ENCODE measurements at places on chromosomes 2 and 18. TPM values are rescaled to one million over a fixed set of nuclear protein-coding genes. Genes with fewer than 3 reads are reported as not detected.
A peak's percentile ranks its signal among the peaks of the same experiment; 100 is the strongest.

DNA sequence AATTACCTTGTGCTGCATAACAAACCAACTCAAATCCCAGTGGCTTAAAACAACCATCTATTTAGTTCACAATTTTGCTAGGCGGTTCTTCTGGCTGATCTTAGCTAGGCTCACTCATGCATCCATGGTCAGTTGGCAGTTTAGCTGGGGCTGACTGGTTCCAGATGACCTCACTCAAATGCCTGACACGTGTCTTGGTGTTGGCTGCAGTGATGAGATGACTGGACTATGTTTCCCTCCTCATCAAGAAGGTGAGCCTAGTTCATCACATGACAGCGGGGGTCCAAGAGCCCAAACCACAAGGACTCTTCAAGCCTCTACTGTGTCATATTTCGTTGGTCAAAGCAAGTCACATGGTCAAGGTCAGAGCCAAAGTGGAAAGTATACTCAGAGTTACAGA, 42.7 kb upstream of the ACTR3 start:
- no peak for DNase-seq

DNA sequence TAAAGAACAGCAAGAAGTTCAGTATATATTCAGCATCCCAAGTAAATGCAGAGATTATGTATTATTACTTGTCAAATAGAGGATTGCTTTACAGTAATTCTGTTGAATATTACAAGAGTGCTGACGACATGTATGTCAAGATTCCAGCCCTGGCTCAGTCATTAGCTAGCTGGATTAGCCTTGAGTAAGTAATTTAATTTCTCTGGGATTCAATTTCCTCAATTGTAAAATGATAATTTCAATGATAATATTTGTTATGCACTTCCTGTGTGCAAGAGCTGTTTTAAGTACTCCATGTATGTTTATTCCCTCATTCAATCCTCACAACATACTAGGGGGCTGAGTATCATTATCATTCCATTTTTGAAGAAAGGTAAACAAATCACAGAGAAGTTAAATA, 44.0 kb downstream of the TCF4 start:
- DNase-seq: no peak

- no peak for DNase-seq
Measured at GRCh38 chr2:85255813-85256594, 71.8 kb downstream of the TGOLN2 start.

DNA sequence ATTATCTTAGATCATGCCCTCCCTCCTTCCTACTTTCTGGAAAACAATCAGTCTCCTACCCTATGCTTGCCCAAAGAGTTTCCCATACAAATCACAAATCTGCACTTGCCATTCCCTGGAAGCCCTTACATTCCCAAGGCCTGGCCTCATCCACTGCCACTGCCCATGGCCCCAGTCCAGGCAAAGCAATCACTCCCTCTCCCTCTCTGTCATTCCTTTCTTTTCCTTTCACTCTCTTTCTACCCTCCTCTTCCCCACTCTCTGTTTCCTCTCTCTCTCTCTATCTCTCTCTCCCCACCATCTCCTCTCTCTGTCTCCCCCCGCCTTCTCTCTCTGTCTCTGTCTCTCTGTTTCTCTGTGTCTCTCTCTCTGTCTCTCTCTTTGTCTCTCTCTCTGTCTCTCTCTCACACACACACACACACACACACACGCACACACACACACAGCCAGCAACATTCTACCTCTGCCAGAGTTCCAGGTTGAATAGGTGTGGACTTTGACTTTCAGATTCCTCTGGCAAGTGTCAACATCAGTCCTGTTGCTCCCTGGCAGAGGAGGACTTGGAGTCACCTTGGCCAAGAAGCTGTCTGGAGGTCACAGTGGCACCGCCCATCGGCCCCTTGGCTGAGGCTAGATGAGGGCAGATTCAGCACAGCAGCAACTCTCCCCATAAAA, 43.7 kb upstream of the NAT8 start:
- peak; percentile 72 for DNase-seq

DNA sequence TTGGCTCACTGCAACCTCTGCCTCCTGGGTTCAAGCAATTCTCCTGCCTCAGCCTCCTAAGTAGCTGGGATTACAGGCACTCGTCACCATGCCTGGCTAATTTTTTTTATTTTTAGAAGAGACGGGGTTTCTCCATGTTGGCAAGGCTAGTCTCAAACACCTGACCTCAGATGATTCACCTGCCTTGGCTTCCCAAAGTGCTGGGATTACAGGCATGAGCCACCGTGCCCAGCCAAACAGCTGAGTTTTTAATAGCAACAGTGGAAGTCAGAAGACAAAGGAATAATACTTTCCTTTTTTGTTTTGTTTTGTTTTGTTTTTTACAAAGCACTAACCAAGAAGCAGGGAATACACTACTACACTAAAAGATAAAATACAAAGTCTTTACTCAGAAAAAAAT, 16.9 kb downstream of the GPR75 start:
- DNase-seq: no peak

GRCh38 chr2:67130531-67131256, 266.4 kb upstream of the ETAA1 start:
- no peak for DNase-seq

DNA sequence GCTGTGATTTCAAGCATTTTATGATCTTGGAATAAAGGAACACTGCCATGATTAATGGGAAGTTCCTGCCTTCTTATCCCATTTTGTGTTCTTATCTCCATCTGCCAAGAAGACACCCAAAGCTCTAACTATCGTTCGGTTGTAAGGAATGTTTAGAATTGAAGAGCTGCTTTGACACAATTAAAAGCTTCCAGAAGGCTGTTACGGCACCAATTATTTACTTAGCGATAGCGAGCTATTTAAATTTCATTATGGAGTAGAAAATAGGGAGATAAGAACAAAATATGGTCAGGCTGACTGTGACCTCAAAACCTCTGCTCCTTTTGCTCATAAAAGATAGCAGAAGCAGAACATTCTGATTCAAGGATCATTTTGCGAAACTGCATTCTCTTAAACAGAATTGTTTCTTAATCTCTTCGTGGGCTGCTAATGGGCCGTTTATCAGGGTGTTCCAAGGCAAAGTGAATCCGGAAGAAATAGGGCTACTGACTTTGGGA, 101.6 kb downstream of the SLC4A3 start:
- no peak for DNase-seq

GRCh38 chr2:206639636-206640035, 2.7 kb upstream of the FAM237A start:
- DNase-seq: no peak

DNA sequence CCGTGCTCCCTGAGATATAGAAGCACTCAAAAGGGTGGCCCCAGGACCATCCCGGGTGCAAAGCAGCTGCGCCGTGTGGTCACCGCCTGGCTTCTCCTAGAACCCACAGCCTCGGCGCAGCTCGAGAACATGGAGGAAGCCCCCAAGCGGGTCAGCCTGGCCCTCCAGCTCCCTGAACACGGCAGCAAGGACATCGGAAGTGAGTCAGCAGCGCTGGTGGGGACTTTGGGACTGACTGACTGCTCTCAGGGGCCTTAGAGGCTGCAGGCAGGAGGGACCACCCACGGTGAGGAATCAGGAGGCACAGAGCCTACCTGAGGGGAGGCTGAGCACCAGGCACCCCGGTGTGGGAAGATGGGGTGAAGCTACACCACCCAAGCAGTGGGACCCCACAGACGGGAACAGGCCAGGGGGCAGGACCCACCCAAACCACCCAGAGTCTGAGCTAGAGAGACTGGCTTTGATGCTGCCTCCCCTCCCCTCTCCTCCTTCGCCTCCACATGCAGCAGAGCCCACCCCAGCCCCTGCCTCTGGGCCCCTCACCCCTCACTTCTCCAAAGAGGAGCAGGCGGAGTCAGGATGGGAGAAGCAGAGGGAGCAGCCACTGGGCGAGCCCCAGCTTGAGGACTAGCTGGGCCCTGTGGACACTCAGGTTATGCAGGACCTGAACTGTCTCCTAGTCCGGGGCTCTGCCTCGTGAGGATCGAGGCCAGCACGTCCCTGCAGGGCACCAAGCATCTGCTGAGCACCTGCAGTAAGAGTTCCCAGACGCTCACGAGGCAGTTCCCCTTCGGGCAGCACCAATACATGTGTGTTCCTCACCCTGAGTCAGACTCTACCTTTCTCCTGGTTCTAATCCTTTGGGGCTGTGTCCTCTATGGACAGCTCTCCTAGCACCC, 28.7 kb downstream of the MTERF4 start:
- DNase-seq: no peak

GRCh38 chr2:85994421-85994777, 105.6 kb upstream of the ST3GAL5 start:
- no peak for DNase-seq

DNA sequence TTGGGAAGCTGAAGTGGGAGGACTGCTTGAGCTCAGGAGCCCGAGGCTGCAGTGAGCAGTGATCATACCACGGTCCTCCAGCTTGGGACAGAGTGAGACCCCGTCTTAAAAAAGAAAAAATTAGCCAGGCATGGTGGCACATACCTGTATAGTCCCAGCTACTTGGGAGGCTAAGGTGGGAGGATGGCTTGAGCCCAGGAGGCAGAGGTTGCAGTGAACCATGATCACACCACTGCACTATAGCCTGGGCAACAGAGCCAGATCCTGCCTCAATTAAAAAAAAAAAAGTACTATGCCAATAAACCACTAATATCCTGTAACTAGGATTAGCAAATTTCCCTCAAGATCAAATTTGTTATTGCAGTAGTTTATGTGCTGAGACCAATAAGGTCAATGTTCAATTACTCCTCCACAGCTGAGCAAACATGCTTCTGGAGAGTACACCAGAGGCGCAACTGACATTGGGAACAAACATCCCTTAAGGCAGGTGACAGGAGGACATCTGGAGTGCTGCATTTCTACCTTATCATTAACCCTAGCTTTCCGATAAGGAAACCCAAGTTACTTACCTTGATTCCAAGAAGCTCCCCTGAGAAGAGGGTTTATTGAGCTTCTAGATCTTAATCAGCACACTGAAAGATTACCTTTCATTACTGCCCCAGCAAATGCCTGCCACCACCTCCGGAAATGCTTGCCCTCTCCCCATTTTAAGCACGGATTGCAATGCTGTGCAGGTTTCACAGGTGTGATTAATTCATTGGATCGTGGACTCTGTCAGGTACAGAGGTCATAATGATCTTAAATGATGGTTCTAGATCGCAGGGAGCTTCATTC, 26.2 kb downstream of the MGAT4A start:
- peak; percentile 75 for DNase-seq

DNA sequence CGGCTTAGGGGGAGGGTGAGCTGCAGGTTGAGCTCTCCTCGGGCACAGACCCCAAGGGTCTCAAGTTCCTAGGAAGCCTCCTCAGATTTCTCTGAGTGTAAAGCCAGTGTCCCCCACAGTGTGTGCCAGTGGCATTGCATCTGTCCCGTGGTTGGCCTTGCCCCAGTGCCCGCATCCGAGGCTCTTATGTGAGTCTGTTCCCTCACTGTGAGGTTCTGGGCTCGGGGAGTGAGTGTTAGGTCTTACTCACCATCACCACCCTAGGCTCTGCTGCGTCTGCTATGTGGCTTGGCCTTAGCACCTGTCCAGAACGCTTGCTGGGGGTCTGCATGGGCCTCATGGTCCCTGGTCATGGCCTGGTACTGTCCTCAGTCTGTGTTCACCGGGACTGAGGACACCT, 88.7 kb upstream of the PXDN start:
- DNase-seq: no peak

- DNase-seq: no peak
Measured at GRCh38 chr2:108396845-108397244, 19.1 kb downstream of the SULT1C4 start.

- DNase-seq: no peak
Measured at GRCh38 chr2:233081731-233082221, 21.6 kb downstream of the INPP5D start.

DNA sequence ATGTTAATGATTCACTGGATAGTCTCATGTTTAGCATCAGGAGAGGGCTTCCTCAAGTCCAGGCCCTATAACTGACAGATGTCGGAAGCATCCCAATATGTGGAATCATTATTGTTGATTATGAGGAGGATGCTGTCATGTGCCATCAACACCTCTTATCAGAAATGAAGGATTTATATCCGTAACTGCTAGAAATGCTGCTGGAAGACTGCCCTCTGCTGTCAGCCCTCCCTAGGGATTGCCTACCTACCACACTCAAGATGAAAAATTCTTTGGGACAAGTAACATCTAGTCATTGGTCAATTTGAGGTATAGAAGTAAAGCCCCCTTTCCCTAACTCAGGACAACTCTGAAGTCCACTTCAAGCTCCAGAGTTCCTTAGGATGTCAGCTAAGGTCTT, 1166.5 kb upstream of the NXPH2 start:
- no peak for DNase-seq

DNA sequence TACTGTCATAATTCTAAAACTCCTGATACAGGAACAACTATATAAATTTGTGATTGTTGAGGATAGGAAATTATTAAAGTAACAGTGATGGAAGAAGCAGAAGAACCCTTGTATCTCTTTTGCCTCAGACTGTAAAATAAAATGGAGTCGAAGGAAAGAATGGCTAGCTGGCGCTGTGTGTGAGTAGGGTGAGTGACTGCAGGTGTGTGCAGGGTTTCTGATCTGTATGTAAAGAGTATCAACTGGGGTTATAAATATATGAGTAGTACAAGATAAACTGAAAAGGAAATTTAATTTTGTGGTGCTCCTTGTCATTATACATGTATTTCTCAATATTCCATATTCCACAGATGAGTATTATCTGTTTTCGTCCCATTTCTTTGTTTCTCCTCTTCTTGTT, 15.2 kb downstream of the POLI start:
- no peak for DNase-seq

- DNase-seq: no peak
Measured at GRCh38 chr2:40032650-40033319, 253.7 kb upstream of the THUMPD2 start.

HAAO gene
- total RNA-seq: 8.2 TPM

CRYBA2 gene
- 5.5 TPM for total RNA-seq

CTNNA2 gene
- 0.88 TPM for total RNA-seq

RASGRP3 gene
- 3.6 TPM for total RNA-seq

FN1 gene
- 315 TPM for total RNA-seq

KCNG2 gene
- total RNA-seq: 0.32 TPM

GKN2 gene
- not detected for total RNA-seq

RAB6C gene
- not detected for total RNA-seq
